Calu3 (cell line): ENCODE measurements at places on chromosomes 13 and 19. TPM values are rescaled to one million over a fixed set of nuclear protein-coding genes. Genes with fewer than 3 reads are reported as not detected.

DNA sequence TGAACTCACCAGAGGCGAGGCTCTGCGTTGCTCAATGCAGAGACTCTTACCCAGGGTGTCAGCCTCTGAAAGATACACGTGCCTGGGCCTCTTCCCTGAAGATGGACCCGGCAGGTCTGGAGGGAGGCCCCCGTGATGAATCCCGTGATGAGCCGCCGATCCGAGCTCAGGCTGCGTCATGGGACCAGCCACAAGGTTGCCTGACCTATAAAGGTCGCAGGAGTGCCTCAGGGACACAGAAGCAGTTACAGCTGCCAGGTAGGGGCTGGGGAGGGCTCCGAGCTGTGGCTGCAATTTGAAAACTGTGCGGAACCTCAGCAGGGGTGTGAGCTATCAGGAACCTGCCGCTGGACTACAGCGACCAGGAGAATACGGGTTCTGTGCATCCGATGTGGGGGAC lies 10.5 kb upstream of the ATP11A start:
- no peak for DNase-seq
- no peak overlapping the region for H3K27ac ChIP-seq
- H3K27me3 ChIP-seq: no peaks in the 10 kb centered on the region
- H3K36me3 ChIP-seq: no peaks in the 10 kb centered on the region

DNA sequence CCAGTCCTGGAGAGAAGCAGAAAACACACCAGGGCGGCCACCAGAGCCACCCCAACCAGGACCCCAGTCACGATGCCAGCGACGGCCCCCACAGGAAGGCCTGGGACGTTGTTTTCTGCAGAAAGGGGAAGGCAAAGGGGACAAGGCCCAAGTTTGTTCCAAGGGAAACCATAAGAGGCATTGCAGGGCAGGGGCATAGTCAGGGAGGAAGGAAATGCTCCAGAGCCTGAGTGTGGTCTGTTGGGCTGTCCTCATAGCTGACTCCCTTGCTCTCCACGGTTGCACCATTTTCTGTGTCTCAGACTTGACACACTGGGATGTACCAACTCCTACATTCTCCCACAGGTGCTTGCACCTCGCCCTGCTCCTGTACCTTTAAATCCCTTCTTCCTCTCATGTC lies 5.2 kb downstream of the CEACAM4 start:
- no peak overlapping the region for H3K27ac ChIP-seq
- H3K27me3 ChIP-seq: peaks cover 100% of the 10 kb centered on the region
- no peaks in the 10 kb centered on the region for H3K4me1 ChIP-seq
- H3K36me3 ChIP-seq: no peaks in the 10 kb centered on the region
- no peak overlapping the region for H3K4me3 ChIP-seq

DNA sequence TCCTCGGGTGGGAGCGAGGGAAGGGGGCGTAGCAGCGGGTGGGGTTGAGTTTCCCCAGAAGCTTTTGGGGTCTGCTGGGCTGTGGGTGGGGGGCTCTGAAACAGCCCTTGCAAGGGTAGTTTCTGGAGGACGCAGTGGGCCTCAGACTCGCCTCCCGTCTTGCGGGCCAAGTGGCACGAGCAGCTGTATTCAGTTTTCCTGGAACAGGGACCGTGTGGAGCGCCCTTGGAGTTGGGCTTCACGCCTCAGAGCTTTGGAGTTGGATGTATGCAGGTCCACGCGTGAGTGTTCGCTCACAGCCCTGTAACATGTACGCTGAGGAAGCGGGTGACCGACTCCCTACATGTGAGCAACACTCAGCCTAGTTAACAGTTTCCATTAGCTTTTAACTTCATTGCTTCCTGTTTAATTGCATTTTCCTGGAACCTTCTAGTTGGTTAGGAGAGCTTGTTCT lies 603 bp downstream of the TM9SF2 start:
- H3K36me3 ChIP-seq: peaks cover 39% of the 10 kb centered on the region
- no peak for DNase-seq
- peak overlapping the region; percentile 82 for H3K27ac ChIP-seq
- no peaks in the 10 kb centered on the region for H3K27me3 ChIP-seq

- DNase-seq: no peak
- no peak overlapping the region for H3K4me3 ChIP-seq
- no peaks in the 10 kb centered on the region for H3K4me1 ChIP-seq
- no peaks in the 10 kb centered on the region for H3K36me3 ChIP-seq
- no peak overlapping the region for H3K27ac ChIP-seq
These were observed 63.5 kb upstream of the CSNK1A1L start for GRCh38 chr13:37168926-37169325.

The MBD3L3 gene
- total RNA-seq: not detected in 2 replicates
